ENCODE measurements at places on chromosomes 13 and 19.

DNA sequence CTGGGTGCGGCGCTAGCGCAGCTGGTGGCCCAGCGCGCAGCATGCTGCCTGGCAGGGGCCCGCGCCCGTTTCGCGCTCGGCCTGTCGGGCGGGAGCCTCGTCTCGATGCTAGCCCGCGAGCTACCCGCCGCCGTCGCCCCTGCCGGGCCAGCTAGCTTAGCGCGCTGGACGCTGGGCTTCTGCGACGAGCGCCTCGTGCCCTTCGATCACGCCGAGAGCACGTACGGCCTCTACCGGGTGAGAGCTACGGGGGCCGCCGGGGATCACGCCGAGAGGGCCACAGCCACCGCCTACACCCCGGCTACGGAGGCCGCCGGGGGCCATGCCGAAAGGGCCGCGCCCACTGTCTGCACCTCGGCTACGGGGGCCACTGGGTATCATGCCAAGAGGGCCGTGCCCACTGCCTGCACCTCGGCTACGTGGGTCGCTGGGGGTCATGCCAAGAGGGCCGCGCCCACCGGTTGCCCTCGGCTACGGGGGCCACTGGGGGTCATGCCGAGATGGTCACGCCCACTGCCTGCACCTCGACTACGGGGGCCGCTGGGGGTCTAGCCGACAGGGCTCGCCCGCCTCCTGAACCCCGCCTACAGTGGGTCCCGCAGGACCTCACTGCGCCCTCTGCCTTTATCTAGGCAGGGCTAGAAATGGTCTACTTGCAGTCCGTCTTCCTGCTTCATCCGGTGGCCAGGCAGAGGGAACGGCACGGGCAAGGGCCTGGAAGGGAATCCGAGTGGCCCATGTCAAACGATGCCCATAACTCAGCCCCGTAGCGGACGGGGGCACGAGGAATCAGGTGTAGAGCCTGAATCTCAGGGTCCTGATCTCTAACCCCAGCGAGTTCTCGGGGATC is 500 bp downstream of the PGLS start:
- peaks cover 31% of the 10 kb centered on the region for H3K4me1 ChIP-seq
- H3K4me3 ChIP-seq: peak overlapping the region; percentile 83
- H3K36me3 ChIP-seq: peaks cover 12% of the 10 kb centered on the region
- no peaks in the 10 kb centered on the region for H3K27me3 ChIP-seq
- H3K27ac ChIP-seq: peak overlapping the region; percentile 89

DNA sequence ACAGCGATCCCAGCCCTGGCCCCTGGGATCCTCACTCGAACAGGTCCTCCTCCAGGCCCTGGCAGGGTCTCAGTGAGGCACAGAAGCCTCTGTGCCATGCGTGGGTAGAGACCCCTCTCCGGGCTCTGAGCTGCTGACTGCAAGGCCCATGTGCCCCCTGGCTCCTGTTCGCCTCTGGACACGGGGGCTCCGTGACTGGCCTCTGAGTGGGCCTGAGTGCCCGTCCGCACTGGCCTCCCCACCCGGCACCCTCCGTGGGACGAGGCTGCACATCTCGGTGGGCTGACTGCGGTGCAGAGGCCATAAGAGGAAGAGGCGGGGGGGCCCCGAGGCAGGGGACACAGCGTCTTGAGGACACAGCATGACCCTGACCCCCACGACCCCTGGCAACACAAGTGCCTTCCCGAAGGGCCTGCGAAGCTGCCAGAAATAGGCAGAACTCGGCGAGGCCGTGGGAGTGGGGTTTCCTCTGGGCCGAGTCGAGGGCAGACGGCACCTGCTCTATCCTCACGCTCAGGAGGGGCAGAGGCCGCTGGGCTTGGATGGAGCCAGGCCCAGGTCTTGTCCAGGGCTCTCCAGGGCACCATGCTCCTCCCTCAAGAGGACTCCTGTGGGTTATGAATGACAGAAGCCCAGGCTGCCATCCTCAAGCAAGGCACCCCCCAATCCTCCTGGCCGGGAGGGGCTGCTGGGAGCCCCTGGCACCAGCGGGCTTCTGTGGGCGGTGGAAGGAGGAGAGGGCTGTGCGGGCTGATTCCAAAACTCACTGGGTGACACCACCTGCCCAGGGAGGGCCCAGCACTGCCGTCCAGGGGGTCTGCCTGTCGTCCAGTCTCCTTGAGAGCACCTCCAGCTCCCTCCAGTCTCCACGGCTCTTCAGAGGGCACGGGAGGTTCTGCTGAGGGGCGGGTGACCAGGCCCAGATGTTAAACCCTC is 52.6 kb downstream of the RASA3 start:
- no peaks in the 10 kb centered on the region for H3K36me3 ChIP-seq
- H3K27me3 ChIP-seq: no peaks in the 10 kb centered on the region
- peak; percentile 68 for DNase-seq

DNA sequence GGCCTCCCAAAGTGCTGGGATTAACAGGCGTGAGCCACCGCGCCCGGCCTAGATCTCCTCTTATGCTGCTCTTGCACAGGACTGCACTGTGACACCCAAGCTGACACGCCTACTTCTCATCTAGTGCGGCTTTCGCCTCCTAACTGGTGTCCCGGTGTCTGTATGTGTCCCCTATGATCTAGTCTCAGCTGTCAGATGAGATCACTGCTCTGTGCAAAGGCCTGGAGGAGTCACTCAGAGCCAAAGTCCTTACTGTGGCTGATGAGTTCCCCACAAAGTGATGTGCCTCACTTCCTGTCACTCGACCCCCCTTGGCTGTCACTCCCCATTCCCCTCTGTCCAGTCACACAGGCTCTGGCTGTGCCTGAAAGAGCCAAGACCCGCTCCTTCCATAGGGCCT is 2.5 kb downstream of the ZNF556 start:
- DNase-seq: no peak
- H3K27ac ChIP-seq: no peak overlapping the region
- no peaks in the 10 kb centered on the region for H3K27me3 ChIP-seq
- H3K36me3 ChIP-seq: no peaks in the 10 kb centered on the region
- H3K4me3 ChIP-seq: no peak overlapping the region

DNA sequence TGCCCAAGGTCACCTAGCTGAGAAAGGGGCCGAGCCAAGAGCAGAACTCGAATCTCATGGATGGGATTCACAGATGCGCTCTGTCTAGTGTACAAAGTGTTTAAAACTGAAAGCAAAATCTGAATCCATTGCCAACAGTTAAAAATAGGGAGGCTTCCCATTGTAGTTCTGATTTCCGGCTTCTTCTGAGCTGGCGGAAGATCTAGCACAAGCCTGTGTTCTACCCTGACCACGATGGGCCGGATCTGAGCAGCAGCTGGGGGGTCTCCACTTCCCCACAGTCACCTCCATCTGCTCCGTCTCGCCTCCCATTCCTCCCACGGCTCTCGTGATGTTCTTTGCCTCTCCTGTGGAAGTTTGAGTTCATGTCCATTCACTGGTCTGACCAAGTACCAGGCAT is 2.4 kb downstream of the CACNG8 start:
- no peaks in the 10 kb centered on the region for H3K4me1 ChIP-seq
- no peak overlapping the region for H3K27ac ChIP-seq
- DNase-seq: no peak

DNA sequence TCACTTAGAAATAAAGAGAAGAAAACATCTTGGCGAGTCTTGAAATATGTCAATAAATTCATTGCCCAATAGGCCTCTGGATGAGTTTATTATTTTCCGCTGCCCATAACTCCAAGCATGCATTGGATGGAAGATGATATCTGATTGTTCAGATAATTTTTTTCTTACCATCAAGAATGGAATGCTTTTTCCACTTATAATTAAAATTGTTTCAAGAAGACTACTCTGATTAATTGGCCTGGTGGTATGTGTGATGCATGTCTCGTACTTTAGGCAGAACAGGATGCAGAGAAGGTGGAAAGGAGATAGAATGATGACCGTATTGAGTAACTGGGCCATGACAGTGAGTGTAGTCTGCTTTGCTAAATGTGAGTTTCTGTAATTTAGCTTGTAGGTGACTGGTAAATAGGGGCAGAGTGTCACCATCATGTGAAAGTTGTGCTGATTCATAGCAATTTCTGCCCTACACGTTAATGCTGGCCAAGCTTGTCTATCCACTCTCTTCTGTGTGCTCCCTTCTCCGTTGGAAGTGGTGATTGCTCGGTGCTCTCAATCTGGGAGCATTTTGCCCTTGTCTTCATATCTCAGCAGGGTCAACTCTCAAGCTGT is 13.5 kb upstream of the SPATA13 start:
- no peak overlapping the region for H3K27ac ChIP-seq
- H3K4me1 ChIP-seq: no peaks in the 10 kb centered on the region
- DNase-seq: no peak

- H3K27me3 ChIP-seq: no peaks in the 10 kb centered on the region
- no peak overlapping the region for H3K27ac ChIP-seq
- no peak for DNase-seq
- no peaks in the 10 kb centered on the region for H3K4me1 ChIP-seq
- no peak overlapping the region for H3K4me3 ChIP-seq
These were observed 8.2 kb upstream of the LRCH1 start for GRCh38 chr13:46544811-46545210.

GRCh38 chr13:50452756-50453155 is 390.7 kb downstream of the DLEU7 start:
- H3K4me1 ChIP-seq: peaks cover 8% of the 10 kb centered on the region
- no peaks in the 10 kb centered on the region for H3K27me3 ChIP-seq
- H3K4me3 ChIP-seq: no peak overlapping the region
- H3K36me3 ChIP-seq: no peaks in the 10 kb centered on the region
- DNase-seq: no peak
- peak overlapping the region; percentile 14 for H3K27ac ChIP-seq
